K562 (cell line): ENCODE measurements at places on chromosomes 4 and X. TPM values are rescaled to one million over a fixed set of nuclear protein-coding genes. Genes with fewer than 3 reads are reported as not detected.

The GPM6B gene
- not detected in 2 replicates for polyA plus RNA-seq

The XAGE2 gene
- not detected in 2 replicates for polyA plus RNA-seq

The RAP1GDS1 gene
- 32.9 and 40.5 TPM in 2 replicates for polyA plus RNA-seq

The EREG gene
- 1.5 and 3.1 TPM in 2 replicates for polyA plus RNA-seq

The DRP2 gene
- polyA plus RNA-seq: 0.12 TPM in 2 replicates

The TDO2 gene
- 0.07 TPM in 1 of 2 replicates, not detected in the other for polyA plus RNA-seq

The FAM9A gene
- not detected in 2 replicates for polyA plus RNA-seq

The MAGEA2B gene
- 13.5 and 21.6 TPM in 2 replicates for polyA plus RNA-seq

The VGLL1 gene
- polyA plus RNA-seq: not detected in 2 replicates

The HSFX2 gene
- not detected in 2 replicates for polyA plus RNA-seq

The PAGE2B gene
- 12.8 and 19.7 TPM in 2 replicates for polyA plus RNA-seq

The RADX gene
- 0.11 and 0.19 TPM in 2 replicates for polyA plus RNA-seq

The PRSS48 gene
- not detected in 2 replicates for polyA plus RNA-seq

The IL2RG gene
- 23.9 and 25.8 TPM in 2 replicates for polyA plus RNA-seq

The HS6ST2 gene
- not detected in 2 replicates for polyA plus RNA-seq

The CSAG3 gene
- polyA plus RNA-seq: 18.3 and 21.1 TPM in 2 replicates

The CYLC1 gene
- not detected in 2 replicates for polyA plus RNA-seq

The WWC2 gene
- polyA plus RNA-seq: 13.1 and 13.6 TPM in 2 replicates

The CLIC2 gene
- polyA plus RNA-seq: 45.8 and 50.8 TPM in 2 replicates

The FRG2 gene
- 0.12 TPM in 1 of 2 replicates, not detected in the other for polyA plus RNA-seq

The PPARGC1A gene
- not detected in 2 replicates for polyA plus RNA-seq

The ERAS gene
- 0.12 TPM in 1 of 2 replicates, not detected in the other for polyA plus RNA-seq

The RNF175 gene
- polyA plus RNA-seq: not detected in 2 replicates

The GASK1B gene
- polyA plus RNA-seq: 0.61 and 1.2 TPM in 2 replicates

The BMP3 gene
- not detected in 2 replicates for polyA plus RNA-seq

The MANBA gene
- 4.7 and 6.1 TPM in 2 replicates for polyA plus RNA-seq

The AKAP14 gene
- polyA plus RNA-seq: not detected in 2 replicates

The STS gene
- polyA plus RNA-seq: 0.21 and 0.45 TPM in 2 replicates

The NSUN7 gene
- polyA plus RNA-seq: not detected in 2 replicates

The RASGEF1B gene
- 0.12 and 0.35 TPM in 2 replicates for polyA plus RNA-seq

The GPRASP3 gene
- 0.66 and 0.77 TPM in 2 replicates for polyA plus RNA-seq

The NLGN4X gene
- polyA plus RNA-seq: not detected in 2 replicates

The CPLX1 gene
- polyA plus RNA-seq: 0.55 and 1.3 TPM in 2 replicates

The GTPBP6 gene
- polyA plus RNA-seq: 23.7 and 26.4 TPM in 2 replicates

The CASP3 gene
- 29.9 and 30.3 TPM in 2 replicates for polyA plus RNA-seq

The HTT-AS gene
- not detected in 2 replicates for polyA plus RNA-seq
